H4 (cell line): ENCODE measurements at places on chromosomes 7 and 10. TPM values are rescaled to one million over a fixed set of nuclear protein-coding genes. Genes with fewer than 3 reads are reported as not detected.

The HK1 gene
- total RNA-seq: 24.4 and 32.1 TPM in 2 replicates

The TFEC gene
- 0.39 and 0.62 TPM in 2 replicates for total RNA-seq

The FAM25A gene
- total RNA-seq: not detected in 2 replicates

DNA sequence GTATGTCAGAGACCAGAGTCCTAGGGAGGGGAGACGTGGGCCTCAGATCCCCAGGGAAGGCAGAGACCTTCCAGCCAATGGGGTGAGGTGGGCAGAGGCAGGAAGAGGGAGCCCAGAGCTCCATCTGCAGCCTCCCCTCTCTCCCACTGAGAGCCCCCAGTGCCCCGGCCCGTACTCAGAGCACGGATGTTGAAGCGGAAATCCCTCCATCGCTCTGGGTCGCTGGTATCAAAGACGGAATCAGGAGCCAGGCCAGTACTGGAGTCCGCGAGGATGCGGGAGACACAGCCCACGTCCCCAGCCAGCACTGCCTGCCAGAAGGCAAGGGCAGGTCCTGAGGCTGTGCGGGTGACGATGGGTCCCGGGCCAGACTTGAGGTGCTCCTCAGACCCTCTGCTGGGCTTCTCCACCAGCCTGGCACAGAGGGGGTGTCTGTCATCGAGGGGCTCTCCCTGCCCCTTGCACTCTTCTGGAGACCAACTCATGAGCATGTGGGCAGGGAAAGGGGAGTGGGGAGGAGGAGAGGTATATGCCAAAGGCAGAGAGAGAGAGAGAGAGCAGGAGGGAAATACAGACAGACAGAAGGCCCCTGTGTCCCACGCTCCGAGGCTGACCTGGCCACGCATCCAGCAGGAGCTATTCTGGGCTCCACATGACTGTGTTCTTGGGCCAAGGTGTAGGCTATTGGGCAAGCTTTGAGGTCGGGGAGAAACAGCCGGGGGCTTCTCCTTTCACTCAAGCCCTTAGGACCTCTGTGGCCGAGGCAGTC, at the start of gene ASB10:
Gene ASB10 (minus strand): TSS at position 611 of the 769 bp plus-strand sequence. CDS start 120 bp downstream, at position 491.
- DNase-seq: no peak

The TAS2R40 gene
- total RNA-seq: not detected in 2 replicates

DNA sequence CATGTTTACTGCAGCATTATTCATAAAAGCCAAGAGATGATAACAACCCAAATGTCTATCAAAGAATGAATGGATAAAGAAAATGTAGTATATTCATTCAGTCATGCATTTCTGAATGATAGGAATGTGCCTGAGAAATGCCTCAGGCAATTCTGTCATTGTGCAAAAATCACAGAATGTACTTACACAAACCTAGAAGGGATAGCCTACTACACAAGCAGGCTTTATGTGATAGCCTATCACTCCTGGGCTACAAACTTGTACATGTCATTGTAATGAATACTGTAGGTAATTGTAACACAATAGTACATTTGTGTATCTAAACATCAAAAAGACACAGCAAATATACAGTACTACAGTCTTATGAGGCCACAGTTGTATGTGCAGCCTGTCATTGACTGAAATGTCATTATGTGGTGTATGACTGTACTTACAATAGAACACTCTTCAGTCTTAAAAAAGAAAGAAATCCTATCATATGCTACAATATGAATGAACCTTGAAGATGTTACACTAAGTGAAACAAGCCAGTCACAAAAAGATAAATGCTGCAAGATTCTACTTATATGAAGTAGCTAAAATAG, 141.8 kb upstream of the GPR22 start:
- DNase-seq: no peak

The SPDYE2B gene
- not detected in 2 replicates for total RNA-seq

GRCh38 chr10:124242365-124242764, 149.0 kb upstream of the CHST15 start:
- no peak for DNase-seq

DNA sequence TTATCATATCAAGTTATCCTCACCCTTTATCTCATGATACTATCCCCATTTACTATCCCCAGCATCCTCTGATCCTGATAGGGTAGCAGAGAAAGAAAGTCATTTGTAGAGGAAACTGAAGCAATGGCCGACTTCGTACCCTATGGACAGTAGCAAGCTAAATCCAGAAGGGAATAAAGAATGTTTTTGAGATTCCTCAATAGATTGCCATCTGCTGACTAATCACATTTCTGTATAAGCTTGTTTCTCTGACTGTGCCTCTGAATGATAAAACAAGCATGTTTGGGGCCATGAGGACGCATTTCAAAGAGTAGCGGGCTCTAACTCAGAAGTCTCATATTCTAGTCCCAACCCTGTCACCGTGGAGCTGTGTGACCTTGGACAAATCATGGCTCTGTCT, 13.2 kb upstream of the FAM107B start:
- DNase-seq: no peak

DNA sequence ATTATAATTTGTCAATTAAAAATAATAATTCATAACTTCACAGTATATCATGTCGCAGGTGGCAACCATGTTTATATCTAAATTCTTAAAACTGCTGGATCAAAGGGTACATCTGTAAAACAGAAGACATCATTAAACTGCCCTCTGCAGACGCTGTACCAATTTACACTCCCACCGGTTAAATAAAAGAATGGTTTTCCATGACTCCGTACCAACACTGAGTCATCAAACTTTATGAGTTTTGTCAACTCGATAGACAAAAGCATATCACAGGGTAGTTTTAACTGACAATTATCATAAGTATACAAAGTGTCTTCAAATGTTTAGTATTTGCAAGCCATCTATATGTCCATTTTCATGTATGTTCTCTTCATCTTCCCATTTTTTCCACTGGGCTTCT, 5.7 kb upstream of the GSTK1 start:
- no peak for DNase-seq

- DNase-seq: no peak
Measured at GRCh38 chr10:31656851-31657433, 271.7 kb downstream of the ARHGAP12 start.

The SUGCT gene
- 2.1 and 5.0 TPM in 2 replicates for total RNA-seq

GRCh38 chr7:105270117-105270516, 118.6 kb downstream of the SRPK2 start:
- no peak for DNase-seq

The PHYHIPL gene
- 0.06 TPM in 1 of 2 replicates, not detected in the other for total RNA-seq

The MPP7 gene
- total RNA-seq: 1.7 and 2.2 TPM in 2 replicates

The ACTR3C gene
- 0.23 TPM in 1 of 2 replicates, not detected in the other for total RNA-seq

DNA sequence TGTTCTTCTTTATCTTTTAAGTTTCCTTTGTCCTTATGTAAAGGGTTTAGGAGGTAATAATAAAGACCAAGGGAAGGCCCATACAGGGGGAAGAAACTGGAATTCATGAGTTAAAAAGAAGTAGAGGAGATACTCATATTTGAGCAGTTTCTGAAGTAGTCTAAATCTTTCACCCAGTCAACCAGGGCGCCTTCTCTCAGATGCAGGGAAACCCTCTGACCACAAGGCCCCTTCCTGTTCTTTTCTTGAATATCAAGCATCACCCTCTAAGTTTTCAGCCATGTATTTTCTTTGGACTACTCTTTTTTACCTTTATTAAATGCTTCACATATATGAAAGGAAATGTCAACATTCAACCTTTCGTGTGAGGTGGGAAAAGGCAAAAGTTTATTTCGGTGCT, 630.8 kb downstream of the SUGCT start:
- DNase-seq: no peak

The AP1S1 gene
- total RNA-seq: 148 and 186 TPM in 2 replicates

The DLD gene
- total RNA-seq: 127 and 130 TPM in 2 replicates

The MICALL2 gene
- 9.8 and 13.4 TPM in 2 replicates for total RNA-seq

GRCh38 chr7:111043561-111043960, 47.4 kb upstream of the LRRN3 start:
- DNase-seq: no peak

DNA sequence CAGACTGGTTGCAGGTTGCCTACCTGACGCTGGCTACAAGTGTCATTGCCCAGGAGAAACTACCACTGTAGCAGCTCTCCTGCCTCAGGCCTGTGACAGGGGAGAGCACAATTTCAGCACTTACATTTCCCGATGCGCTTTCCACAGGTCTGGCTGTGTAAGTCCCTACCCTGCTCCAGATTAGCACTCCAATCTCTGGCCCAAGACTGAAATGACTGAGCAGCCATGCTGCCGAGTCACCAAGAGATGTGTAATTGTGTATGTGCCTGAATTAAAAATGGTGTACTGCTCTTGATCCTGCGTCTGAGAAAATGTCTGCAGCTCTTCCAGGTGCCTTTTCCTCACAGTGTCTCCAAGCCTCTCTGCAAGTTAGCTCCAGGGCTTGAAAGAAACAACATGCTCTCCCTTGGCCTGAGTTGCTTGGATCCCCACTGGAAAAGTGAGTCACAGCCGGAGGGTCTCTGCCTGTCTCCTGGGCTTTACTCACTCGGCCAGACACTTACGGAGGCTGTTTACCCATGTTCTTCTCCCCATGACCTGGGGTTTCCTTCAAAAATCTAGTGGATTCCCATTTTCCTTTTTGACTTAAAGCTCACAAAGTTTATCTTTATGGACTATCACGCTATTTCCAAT, 1001.7 kb upstream of the KCND2 start:
- DNase-seq: no peak

The TYW1B gene
- 0.23 and 0.66 TPM in 2 replicates for total RNA-seq

- DNase-seq: peak; percentile 41
Measured at GRCh38 chr7:137943132-137943551, 58.7 kb downstream of the CREB3L2 start.

The CRCP gene
- total RNA-seq: 55.2 and 74.7 TPM in 2 replicates

DNA sequence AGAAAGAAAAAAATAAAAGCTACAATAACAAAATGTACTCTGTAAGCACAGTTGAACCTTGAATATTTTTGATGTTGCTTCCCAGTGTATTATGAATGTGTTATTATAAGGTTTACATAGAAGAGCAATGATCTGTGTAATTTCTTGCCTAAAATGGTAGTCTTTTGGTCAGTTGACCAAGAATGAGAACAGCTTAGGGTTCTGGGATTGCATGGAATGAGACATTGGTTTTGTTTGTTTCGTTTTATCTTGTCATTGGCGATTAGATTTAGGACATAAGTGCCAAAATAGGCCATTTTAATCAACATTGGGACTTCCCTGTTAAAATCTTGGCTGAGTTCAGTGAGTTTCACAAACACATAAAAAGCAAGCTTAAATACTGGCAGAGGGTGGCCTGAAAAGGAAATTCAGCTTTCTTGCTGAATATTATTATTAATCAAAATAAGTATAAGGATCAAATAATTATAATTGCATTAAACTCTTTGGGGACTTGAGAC, 49.1 kb upstream of the GLCCI1 start:
- DNase-seq: no peak

- DNase-seq: no peak
Measured at GRCh38 chr10:79355420-79356017, 8.2 kb downstream of the PPIF start.

The LRRC4 gene
- not detected in 2 replicates for total RNA-seq

DNA sequence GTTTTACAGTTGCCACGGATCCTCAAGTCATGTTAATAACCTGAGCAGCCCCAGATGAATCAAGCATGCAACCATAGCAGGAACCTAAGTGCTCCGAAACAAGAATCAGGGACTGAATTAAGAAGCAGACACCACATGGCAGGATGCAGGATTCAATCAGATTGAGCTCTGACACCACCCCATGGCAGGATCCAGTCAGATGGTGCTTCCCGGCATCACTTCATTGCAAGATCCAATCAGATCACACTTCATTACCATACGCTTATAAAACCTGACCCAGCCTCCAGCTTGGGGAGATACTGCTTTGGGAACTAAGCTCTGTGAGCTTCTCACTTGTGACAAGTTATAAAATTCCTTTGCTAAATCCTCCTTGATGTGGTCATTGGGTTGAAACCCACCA, 55.3 kb downstream of the ABCB4 start:
- no peak for DNase-seq

The RPP38 gene
- 10.0 and 13.1 TPM in 2 replicates for total RNA-seq

DNA sequence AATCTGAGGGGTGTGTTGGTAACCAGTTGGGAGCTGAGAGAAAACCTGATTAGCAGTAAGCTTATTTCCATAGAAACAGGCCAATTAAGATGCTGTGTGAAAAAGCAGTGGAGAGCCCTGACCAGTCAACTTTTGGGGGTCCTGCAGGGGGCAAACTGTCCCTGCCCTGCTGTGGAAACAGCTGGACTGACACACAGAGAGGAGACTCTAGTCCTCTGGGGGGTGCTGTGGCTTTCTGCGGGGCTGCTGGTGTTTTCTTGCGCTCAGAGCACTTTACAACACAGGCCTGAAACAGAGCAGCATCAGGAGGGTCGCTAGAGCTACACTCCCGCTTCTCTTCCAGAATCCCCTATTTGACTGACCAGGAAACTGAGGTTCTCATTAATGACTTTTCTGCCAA, 546.9 kb upstream of the GALNT17 start:
- no peak for DNase-seq

DNA sequence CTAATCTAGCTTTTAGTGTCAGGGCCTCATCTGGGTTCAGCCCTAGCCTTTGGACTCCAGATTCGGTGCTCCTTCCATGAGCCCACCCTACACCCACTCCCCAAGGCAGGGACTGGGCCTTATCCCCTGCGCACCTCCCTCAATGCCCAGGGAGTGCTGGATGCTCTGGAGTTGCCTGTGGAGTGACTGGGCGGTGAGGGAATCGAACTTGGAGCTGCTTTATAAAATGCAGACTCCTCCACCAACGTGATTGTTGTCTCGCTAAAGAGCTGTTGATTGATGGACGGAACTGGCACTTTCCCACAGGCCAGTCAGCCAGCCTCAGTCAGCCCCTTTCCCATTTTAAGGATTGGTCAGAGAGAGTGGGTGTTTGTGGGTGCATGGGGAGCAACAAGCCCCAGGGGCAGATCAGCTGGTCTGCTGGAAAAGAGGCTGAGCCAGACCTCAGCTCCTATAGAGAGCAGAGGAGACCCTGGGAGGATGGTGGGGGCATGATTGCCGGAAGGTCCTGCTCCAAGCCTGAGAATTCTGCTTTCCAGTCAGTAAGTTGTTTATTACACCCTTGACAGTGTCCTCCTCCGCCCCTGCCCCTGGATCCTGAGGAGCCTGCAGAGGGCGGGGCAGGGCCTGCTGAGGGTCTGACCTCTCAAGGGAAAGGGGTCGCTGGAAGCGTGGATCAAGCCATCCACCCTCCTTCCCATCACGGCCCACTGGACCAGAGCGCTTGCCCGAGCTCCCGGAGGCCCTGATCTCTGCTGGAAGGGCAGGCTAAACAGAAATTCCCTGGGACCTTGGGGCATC, 16.7 kb downstream of the UNC5B start:
- no peak for DNase-seq

The ACTL6B gene
- not detected in 2 replicates for total RNA-seq

- no peak for DNase-seq
Measured at GRCh38 chr7:69871213-69871885, 273.1 kb downstream of the AUTS2 start.
